ENCODE measurements at places on chromosomes 7 and 10.

- peak; percentile 69 for DNase-seq
Measured at GRCh38 chr7:100585511-100586265, at the start of gene LRCH4. Gene LRCH4 (minus strand): TSS chr7:100586129. CDS start chr7:100586100, 29 bp downstream.

- DNase-seq = no peak
Measured at GRCh38 chr10:97174941-97175340, 10.8 kb downstream of the SLIT1 start.

DNA sequence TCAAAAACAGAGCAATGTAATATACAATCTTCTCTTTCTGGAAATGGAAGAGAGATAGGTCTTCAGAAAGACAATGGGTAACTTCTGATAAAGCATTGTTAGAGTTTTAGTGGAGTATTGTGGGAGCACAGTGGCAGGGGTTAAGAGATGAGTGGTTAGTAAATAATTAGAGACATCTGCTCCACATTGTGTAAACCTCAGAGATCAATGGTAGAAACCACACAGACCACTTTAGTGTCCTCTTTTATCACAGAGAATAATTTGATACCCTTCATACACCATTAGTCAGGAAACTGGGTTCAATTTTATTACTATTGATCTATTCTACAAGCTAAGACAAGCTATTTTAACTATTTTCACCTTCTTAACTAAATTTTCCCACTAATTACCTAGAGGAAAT, 35.9 kb upstream of the MAGI2 start:
- DNase-seq = no peak

DNA sequence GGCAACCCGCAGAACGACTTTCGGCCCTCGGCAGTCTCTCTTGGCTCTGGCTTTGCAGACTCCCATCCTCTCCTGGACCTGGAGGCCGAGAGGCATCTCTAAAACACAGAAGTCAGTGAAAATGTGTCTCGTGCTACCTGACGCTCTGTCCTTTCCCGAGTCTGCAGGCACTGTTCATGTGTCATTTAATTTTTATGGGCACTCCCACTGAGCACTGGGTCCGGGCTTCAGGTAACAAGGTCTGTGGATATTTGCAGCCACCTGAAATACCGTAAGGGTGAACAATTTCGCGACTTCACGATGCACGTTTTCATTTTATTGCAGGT, 96.8 kb downstream of the GLRX3 start:
- DNase-seq = no peak

DNA sequence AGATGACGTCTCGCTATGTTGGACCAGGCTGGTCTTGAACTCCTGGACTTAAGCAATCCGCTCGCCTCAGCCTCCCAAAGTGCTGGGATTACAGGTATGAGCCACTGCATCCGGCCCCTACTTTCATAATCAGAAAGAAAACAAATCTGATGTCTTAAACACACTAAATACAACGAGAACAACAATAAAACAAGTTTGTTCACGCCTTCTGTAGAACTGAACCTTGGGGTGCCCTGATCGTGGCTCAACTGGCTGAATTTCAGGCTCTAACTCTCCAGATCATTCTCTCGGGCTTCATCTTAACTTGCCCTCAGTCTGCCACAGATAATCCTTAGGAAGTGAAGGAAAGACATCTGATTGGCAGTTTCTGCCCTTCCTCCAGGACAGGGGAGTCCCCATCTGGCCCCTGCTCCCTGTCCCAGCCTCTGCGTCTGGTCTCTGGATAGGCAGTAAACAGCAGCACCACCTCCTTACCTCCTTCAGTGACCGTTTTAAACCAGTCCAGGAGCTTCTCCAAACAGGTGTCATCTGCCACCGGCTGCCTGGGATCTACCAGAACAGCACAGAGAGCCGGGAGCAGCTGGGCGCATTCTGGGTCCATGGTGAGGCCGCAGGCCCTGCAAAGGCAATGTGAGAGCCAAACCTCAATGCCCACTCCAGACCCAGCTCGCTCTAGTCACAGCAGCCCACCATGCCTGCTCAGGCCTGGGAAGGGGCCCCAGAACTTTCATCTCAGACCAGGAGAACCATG, 1.3 kb downstream of the BRAT1 start:
- peak; percentile 32 for DNase-seq

DNA sequence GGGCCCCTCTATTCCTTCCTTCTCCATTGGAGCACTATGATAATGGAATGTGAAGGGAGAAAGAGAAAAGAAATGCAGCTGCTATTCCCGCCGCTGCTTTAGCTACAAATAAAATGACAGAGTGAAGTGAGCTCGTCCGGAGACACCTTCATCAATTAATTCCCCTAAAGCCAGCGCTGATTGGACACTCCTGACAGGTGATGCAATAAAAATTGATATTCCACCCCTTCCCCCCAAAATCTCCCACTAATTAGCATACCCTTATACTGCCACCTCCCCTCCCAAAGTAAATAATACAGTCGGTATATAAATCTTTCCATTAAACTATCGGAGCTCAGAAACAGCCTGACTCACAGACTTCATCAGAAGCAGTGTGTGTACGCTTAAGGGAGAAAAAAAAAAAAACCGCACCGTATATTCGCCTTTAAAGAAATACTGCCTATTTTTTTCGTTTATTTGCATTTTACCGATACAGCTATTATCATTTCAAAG, 7.3 kb downstream of the SKIDA1 start:
- DNase-seq = peak; percentile 81

- no peak for DNase-seq
Measured at GRCh38 chr10:99394256-99394655, 36.2 kb downstream of the GOT1 start.

Measured in NCI-H146 (cell line).